ENCODE measurements at places on chromosomes 7 and 10.

DNA sequence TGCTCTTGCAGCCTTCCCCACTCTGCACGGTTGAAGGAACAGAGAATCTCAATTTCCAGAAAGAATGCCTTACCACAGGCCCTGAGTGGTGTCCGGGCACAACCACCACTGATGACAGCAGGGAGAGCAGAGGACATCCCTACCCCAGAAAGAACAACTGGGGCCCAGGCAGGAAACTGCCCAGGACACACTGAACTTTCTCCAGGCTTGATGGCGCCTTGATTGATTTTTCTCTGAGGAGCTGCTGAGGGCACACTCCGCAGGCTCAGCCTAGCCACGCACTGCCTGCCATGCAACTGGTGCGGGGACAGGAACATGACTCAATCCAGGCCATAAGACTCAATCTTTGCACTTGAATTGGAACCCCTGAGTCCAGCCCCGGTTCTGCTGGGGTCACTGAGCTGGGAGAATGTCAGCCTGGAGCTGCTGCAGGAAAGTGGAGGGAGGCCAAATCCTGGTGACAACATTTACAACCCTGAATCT lies 5.9 kb downstream of the AKR1B1 start:
- DNase-seq: no peak

GRCh38 chr10:124429576-124429975 lies 10.9 kb upstream of the OAT start:
- DNase-seq: no peak

- DNase-seq: no peak
These were observed 11.9 kb downstream of the ZNF804B start for GRCh38 chr7:88771417-88771816.

- no peak for DNase-seq
These were observed 690.6 kb downstream of the AUTS2 start for GRCh38 chr7:70288781-70289456.

DNA sequence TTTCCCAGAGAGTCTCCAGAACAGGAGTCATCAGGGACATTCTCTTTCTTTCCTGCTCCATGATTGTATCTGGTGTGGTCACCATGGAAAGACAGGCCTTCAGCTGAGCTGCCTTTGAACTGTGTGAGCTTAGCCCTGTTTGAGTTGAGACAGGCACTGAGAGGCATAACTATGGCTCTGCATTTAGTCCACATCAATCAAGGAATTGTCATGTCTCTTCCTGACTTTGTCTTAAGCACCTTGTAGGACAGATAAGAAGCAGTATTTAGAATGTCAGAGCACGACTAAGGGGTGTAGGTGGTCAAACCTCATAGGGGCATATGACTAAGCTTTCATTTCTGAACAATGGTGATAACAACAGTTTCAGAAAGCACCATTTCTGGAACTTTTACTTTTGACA lies 53.5 kb downstream of the EPDR1 start:
- DNase-seq: no peak

GRCh38 chr10:70540089-70540788 lies 61.7 kb downstream of the PALD1 start:
- no peak for DNase-seq

GRCh38 chr10:130934293-130935127 lies 377.0 kb downstream of the TCERG1L start:
- DNase-seq: no peak

DNA sequence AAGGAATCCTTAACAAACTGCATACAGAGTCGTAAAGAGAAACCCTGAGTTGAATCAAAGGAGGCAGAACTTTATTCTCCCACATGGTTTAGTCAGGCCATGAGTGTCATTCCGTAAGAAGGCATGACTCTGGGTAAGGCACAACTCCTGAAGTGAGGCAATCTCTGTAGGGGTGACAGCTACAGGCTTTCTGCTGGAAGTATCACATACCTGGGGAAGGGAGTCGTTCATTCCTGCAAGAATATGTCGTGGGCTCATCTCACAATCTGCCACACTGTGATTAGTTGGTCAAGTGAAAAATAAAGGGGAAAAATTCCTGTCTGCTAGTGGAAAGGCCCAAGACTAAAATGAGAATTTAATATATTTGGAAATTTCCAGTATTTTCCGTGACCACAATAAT lies 392.6 kb downstream of the POM121L12 start:
- no peak for DNase-seq

DNA sequence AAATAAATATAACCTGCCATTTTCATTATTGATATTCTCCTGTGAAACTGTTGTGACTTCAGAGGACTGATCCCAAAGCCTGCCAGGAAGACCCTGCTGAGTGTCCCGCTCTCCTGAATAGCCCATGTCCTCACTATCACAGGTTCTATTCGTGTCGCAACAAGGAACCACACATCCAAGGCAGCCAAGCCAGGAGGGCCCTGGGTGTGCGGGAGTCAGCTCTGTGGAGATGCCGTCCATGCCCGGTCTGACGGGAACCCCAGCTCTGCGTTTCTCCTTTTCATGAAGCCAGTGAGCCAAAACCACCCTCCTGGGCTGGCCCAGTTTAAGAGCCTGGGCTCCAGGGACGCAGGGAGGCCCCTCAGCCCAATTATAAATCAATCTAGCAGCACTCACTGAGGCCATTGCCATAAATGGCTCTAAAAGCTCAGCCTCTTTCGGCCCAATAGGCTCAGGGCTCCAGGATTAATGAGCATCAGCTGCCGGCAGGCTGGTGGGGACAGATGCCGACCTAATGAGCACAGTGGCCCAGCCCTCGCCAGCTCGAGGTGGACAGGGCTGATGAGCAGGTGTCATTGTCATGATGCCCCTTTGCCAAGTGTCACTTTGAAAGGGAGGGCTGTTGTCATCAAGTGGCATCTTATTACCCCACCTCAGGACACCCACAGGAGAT lies 177.9 kb downstream of the PLXNA4 start:
- no peak for DNase-seq

DNA sequence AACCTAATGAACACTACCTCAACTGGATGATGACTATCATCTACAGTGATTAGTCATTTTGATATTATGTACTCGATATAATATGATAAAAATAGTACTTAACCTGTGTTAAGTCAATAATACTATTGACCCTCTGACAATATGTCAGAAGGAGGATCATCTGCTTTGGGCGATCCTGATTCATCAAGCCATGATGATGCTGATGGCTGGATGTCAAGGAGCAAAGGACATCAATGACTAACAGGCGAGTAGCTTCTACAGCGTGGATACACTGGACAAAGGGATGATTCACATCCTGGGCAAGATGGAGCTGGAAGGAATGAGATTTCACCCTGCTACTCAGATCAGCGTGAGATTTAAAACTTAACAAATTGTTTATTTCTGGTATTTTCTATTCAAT lies 94.4 kb upstream of the SKAP2 start:
- no peak for DNase-seq

DNA sequence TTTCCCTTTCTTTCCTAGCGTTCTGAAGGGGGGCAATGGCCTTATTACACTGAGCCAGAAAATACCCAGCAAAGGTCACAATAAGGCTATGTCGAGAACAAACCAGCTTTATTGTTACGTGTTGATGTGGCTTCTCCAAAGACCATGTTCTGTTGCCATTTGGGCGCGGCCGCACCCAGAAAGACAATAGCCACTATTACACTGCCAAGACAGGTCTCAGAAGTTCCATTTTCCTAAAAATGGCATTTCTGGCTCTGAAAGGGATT lies 77.8 kb downstream of the PROSER2 start:
- no peak for DNase-seq
